ENCODE measurements at places on chromosomes 1 and 21.

DNA sequence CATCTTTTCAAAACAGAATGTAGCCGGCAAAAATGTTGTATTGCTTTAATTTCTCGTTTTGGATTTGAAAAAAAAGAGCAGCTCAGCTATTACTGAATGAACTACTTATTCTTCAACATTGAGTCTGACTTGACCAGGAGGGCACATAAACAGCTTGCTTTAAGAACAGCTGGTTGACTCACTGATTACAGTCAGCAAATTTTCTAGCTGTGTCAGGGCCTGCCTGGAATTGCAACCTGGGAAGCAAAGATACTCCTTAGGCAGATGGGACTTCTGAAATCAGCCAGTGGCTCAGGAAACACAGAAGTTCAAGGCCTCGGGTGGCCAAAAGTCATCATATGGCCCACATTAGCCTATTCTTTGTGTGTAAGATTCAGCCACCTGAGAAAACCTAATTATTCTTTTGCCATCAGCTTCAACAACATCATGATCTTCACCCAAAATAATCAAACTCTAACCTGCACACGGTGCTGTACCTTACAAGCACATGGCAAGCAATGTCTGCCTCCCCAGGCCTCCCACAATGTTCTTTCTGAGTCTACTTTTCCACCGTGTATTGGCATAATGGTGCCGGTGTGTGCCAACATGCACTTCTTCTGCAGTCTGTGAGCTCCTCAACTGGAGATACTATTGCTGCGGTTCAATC is 307.2 kb downstream of the HHIPL2 start:
- no peak for DNase-seq

DNA sequence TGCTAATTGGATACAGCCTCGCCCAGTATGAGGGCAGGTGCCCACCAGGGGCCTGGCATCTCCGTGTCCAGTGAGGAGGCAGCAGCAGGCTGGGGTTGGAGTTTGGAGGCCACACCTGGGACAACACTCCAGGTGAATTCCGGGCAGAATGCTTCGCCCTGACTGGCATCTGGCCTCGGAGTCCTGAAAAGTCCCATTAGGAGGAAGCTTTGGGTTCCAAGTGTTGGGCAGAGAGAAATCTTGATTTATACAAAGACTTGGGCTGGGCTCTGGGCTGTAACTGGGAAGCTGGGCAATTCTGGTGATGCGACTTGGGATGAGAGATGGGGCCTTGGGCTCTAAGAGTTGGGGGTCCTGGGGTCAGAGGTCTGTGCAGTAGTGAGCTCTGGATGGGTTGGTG is 48.1 kb upstream of the CSF3R start:
- no peak for DNase-seq

DNA sequence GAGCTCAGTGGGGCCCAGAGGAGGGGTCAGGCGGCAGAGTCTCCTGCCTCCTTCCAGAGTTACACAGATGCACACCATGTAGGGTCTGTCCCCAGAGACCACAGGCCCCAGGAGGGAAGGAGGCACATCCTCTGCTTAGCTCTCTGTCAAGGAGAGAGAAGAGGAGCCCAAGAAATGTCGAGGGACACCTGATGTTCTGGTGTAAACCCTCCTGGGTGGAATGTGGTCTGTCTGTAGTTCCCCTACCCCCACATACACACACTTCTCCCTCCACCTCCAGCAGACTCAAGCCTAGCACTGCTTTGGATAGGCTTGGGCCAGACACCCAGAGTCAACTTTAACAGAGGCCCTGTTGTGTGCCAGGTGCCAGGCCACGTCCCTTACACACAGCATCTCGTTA is 34.2 kb downstream of the KIF21B start:
- no peak for DNase-seq

GRCh38 chr1:61930116-61930645 is 187.9 kb downstream of the PATJ start:
- no peak for DNase-seq

DNA sequence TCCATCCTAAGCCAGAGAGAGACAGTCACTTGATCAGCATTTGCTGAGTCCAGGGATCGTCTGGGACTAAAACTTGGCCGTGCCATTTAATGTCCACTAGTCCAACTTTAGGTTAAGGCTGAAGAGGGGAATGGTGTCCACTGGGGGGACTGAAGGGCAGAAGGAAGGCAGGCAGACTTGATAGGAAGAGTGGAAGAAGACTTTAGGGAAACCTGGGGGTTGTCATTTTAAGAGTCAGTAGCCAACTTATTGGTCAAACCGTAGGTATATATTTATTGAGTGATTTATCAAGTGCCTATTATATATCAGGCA is 1.3 kb upstream of the LMOD1 start:
- DNase-seq = no peak

- no peak for DNase-seq
Observed at GRCh38 chr1:31127266-31127665, 61.7 kb upstream of the PUM1 start.

DNA sequence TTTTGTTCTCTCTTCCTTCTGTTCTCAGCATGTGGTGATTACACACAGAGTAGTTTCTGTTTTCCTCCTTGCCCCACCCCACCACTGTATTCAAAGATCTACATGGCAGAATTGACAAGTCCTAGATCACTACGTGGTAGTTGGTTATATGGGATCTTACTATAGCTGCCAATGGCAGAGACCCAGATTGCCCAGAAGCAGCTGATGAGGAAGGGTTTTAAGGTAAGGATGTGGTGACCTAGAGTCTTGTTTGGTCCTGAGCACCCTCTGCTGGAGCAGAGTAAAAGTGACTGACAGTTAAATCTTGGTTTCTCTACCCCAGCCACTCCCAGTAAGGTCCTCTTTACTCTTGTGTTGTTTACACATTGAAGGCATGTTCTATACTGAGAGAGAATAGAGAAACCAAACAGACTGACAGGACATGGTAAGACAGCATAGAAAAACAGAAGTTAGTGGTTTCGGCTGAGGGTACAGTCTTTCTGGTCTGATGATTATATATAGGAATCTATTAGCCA is 22.8 kb upstream of the STRIP1 start:
- DNase-seq = no peak

DNA sequence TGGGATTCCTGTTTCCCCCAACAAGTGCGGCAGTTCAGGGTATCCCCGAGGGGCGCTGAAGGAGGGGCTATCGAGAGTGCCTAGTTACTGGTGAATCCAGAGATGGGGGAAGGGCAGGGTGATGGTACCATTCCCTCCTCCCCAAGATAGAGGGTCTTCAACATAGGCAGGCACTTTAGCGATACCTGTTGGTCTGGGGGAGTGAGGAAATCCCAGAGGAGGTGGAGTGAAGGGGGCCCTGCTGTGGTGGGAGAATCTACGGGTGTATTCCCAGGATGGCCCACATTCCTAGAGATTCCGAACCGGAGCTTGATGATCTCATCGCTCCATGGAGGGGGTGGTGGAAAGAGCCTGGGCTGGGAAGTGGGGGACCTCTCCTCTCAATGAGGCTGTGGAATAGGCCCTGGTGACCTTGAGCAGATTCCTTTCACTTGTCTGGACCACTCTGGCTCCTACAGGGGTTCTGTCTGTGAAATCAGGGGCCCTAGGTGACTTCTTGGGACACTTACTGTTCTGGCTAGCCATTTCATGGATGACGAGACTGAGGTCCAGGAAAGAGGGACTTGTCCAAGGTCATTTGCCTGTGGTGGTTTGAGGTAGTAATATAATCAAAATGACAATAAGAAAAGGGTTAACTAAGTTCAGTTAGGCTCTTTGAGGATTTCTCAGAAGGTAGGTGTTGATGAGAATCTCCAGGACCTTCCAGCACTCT is 52.7 kb upstream of the SYNC start:
- DNase-seq = no peak

- DNase-seq = no peak
Observed at GRCh38 chr21:43573921-43574320, 85.4 kb downstream of the HSF2BP start.

DNA sequence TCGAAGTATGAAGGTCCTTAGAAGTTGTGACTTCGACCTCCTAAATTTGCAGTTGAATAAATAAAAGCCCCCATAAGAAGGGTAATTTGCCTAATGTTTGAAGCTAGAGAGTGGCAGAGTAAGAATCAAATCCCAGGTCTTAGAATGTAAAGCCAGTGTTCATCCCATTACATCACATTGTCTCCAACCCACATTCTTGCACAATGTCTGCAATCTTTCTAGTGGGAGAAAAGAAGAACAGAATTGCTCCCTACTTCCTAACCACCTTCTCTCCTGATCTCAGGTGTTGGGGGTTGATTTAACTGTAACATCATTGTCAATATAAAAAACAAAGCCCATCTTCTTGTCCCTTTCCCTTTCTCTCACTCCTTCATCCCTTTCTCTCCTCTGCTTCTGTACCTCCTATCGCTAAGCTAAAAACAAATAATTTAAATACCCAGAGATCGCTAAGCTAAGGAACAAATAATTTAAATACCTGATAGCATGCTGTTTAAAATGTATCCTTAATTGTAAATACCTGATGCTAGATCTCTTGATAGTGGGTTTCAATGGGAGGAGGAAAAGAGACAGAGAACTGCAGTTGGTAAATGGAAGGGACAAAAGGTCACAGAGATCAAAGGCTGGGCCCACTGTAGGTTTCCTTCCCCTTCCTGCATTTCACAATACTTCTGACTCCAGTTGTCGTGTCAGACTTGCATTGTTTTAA is 32.1 kb upstream of the CCDC190 start:
- no peak for DNase-seq

- no peak for DNase-seq
Observed at GRCh38 chr1:20717452-20718342, at the start of gene KIF17. KIF17 (minus strand) TSS chr1:20718007; CDS start chr1:20717706, 301 bp downstream.

- peak; percentile 89 for DNase-seq
Observed at GRCh38 chr1:168112673-168113305, 23.9 kb downstream of the GPR161 start.

DNA sequence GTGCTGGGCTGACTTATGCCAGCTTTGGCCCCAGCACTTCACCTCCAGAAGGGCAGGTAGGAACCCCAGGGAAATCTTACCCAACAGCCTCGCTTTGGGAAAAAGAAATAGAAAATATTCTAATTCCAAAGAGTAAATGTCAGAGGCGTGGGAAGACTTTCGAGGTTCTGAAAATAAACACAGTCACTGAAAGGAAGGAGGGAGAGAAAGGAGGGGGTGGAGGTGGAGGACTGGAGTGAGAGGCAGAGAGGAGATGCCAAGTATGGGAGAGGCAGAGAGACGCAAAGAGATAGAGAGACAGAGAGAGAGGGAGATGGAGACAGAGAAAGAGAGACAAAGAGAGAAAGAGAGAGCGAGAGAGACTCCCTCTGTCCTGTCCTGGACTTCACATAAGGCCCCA is 395.0 kb downstream of the PTPRU start:
- DNase-seq = no peak

- no peak for DNase-seq
Observed at GRCh38 chr1:203406446-203407045, 55.6 kb upstream of the FMOD start.

GRCh38 chr1:232283864-232284263 is 346.1 kb downstream of the SIPA1L2 start:
- DNase-seq = no peak

DNA sequence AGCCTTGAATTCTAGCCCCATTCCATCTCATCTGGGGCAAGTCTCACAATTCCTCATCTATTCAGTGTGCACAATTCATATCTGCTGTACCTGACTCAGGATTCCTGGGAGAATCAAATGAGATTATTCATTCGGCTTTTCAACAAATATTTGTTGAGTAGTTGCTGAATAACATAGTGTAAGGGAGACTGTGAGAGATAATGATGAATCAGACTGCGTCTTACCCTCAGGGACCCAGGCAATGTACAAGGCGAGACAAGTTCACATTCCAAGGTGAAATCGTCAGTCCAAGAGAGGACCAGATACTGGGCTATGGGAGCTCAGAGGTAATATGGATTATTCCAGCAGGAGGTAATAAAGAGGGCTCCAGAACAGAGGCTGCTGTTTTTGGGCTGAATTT is 67.8 kb upstream of the SMYD2 start:
- no peak for DNase-seq

DNA sequence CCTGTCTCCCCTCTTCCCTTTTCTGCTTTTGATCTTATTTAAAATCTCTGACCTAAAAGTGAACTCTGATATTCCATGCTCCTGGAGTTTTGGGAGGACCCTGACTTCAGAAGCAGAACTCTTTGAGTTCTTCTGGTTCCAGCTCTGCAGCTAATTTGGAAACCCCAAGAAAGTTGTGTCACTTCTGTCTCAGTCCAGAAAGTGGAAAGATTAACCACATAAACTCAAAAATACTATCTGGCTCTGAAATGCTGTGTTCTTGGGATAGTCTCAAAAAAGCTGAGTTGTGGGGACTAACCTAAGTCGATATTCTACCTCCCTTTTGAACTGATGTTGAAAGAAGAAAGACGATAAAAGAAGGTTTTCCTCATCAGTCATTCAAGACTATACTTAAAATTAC is 59.8 kb downstream of the ITPKB start:
- no peak for DNase-seq

GRCh38 chr1:68958958-68959357 is 462.1 kb upstream of the DEPDC1 start:
- DNase-seq = no peak

DNA sequence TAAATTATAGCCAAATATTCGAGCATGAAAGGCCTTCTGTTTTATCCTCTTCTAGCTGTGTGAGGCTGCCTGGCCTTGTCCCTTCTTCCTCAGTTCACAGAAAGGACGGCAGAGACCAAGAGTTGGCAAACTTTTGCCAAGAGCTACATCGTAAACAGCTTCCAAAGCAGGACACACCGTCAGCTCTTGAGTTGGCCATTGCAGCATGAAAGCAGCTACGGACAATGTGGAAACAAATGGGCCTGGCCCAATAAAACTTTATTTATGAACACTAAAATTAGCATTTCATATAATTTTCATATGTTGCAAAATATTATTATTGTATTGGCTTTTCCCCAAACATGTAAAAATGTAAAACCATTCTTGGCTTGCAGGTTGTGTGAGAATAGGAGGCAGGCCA is 10.7 kb downstream of the C21orf58 start:
- DNase-seq = no peak

DNA sequence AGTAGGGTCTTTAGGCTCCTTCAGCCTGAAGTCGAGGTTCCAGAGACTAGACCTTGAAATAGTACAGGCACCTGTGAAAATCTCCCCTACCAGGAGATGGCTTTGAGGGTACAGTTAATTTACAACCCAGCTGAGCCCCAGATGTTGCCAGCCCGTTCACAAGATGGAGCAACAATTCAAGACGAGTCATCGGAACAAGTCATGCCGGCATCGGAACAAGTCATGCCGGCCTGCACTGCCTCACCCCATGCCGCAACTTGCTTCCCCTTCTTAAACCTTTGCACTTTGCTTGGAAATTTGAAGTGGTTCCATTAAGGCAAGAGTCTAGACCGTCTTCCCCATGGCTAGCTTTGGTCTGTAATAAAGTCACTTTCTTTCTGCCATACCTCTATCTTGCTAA is 16.0 kb downstream of the HHAT start:
- no peak for DNase-seq

GRCh38 chr1:113531321-113531720 is 141.0 kb downstream of the MAGI3 start:
- no peak for DNase-seq

- no peak for DNase-seq
Observed at GRCh38 chr1:29379443-29380073, 143.2 kb downstream of the PTPRU start.

- no peak for DNase-seq
Observed at GRCh38 chr1:25505656-25506385, 37.6 kb upstream of the LDLRAP1 start.
